ENCODE measurements at places on chromosomes 16 and 17. TPM values are rescaled to one million over a fixed set of nuclear protein-coding genes. Genes with fewer than 3 reads are reported as not detected.

Gene RHBDL1
- polyA plus RNA-seq = 0.45 TPM

Gene P2RX5
- 0.40 TPM for polyA plus RNA-seq

Gene NTN1
- polyA plus RNA-seq = 7.2 TPM

- no peak for DNase-seq
Measured at GRCh38 chr17:4720787-4721186, 10.4 kb downstream of the ARRB2 start.

GRCh38 chr17:38706505-38707216, 1.6 kb downstream of the MLLT6 start:
- no peak for DNase-seq

- no peak for DNase-seq
Measured at GRCh38 chr16:31664683-31665482, 137.2 kb downstream of the AHSP start.

DNA sequence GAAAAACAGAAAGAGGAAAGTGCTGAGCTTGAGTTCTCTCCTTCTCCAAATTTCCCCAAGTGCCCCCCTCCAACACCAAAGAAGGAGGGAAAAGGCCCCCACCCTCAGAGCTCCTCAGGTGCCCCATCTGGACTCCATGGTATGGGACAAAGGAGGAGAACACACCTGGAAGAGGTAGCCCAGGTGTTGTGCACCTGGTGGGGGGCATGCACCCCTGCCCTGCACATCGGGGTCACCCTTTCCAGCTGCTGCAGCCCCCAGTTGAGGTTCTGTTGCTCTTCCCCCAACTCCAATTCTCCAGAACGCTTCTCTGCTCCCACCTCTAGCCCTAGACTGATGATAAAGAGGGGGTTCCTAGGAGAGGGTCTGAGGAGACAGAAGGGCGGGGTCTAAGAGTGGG, 3.0 kb upstream of the COL1A1 start:
- DNase-seq = no peak

- DNase-seq = no peak
Measured at GRCh38 chr16:3587547-3588110, 10.4 kb upstream of the NLRC3 start.

DNA sequence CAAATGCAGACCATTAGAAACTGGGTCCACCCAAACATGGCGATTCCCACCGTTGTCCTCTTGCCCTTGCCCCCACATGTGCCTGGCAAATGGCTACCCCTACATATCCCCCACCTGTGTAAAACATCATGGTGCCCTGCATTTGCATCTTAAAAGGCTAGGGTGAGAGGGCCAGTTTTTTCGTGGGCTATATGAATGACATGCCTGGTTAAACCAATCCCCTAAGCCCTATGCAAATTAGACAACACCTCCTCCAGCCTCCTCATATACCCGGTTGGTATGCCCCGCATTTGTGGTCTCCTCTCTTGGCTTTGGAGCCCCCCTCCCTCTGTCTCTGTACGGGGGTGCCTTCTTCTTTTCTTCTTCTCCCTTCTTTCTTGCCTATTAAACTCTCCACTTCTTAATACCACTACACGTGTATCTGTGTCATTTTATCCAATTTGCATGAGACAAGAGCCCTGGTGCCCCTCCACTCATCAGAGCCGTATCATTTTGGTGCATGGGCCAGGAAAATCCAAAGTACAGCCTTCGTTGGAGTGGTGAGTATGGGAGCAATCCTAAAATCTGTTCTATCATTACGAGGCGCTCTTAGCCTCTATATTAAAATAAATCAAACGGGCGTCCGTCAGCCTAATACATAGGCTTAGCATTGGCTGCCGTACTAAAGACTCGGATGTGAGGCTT, 30.1 kb downstream of the QPRT start:
- DNase-seq = no peak

- DNase-seq = no peak
Measured at GRCh38 chr17:31573047-31573446, 181.6 kb downstream of the RAB11FIP4 start.

- no peak for DNase-seq
Measured at GRCh38 chr17:47204722-47205418, 4.3 kb upstream of the MYL4 start.

All from left lung (tissue), 14 donors.